ENCODE measurements at places on chromosomes 11 and 22. TPM values are rescaled to one million over a fixed set of nuclear protein-coding genes. Genes with fewer than 3 reads are reported as not detected.

GRCh38 chr11:119701591-119702549 lies 27.1 kb downstream of the NECTIN1 start:
- DNase-seq = no peak

DNA sequence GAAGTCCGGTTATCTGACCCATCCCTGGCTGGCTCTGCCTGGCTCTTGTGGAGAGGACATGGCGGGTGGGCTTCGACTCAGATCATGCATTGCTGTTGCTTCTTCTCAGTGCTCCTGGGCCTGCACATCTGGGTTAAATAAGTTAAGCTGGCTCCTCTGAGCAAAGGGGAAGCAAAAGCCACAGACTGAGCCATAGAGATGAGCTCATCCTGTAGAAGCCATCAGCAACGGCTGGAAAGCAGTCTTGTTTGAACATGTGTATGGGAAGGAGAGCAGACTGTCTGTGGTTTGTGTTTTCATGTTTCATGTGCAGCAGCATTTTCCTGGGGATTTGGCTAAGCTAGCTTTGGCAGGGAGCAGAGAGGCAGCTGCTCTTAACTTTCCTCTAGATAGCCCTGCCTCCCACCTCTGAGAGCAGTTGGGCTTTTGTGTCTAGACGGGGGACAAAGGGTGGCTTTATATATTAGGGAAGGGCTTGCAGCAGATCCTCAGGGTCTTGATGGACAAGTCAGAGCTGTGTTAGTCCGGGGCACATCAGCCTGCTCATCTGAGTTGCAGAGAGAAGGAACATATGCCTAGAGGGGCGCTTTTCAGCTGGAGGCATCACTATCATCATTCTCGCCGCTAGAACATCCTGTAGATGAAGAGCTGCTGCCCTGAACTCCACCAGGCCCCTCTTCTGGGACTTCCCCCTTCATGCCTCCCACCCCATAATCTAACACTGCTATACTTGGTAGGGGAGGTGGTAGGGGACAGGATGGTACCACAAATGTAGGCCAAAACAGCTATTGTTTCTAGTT lies 14.9 kb downstream of the DCPS start:
- DNase-seq = peak; percentile 84

GRCh38 chr11:78441956-78442355 lies 24.3 kb upstream of the GAB2 start:
- no peak for DNase-seq

- DNase-seq = no peak
These were observed 529.6 kb downstream of the NTM start for GRCh38 chr11:131899950-131900580.

- DNase-seq = no peak
These were observed 49.9 kb upstream of the MICAL2 start for GRCh38 chr11:12060385-12060985.

GRCh38 chr22:37496651-37497050 lies 10.5 kb upstream of the MFNG start:
- DNase-seq = no peak

GRCh38 chr11:113721462-113722066 lies 15.5 kb upstream of the TMPRSS5 start:
- DNase-seq = no peak

- DNase-seq = no peak
These were observed 86.4 kb downstream of the PIWIL4 start for GRCh38 chr11:94653561-94653960.

DNA sequence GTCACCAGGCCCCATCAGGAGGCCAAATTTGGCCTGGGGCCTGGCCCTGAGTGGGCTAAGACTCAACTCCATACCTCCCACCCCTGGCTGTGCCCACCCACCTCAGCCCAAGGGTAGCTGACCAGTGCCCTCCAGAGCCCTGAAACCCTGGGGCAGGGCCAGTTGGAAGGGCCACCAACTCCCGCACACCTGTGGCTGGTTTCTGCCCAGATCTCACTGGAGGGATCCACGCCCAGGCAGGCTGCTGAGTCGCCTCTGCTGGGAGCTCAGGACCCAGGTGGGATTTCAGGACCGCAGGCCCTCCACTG lies 8.9 kb upstream of the PIM3 start:
- DNase-seq = no peak

Gene RFPL2
- total RNA-seq = not detected

Gene CCND1
- 581 TPM for total RNA-seq

Gene TIMM8B
- 59.7 TPM for total RNA-seq

Gene BIK
- total RNA-seq = 2.0 TPM
